ENCODE measurements at places on chromosomes 7 and 10. TPM values are rescaled to one million over a fixed set of nuclear protein-coding genes. Genes with fewer than 3 reads are reported as not detected.
A peak's percentile ranks its signal among the peaks of the same experiment; 100 is the strongest.

The NUPR2 gene
- total RNA-seq: not detected

The HSPA12A gene
- total RNA-seq: 15.9 TPM

The EGFR gene
- total RNA-seq: 21.8 TPM

The WNT8B gene
- total RNA-seq: not detected

The TMEM273 gene
- total RNA-seq: 9.6 TPM

The BAIAP2L1 gene
- 1.2 TPM for total RNA-seq

The DNAJC12 gene
- 4.2 TPM for total RNA-seq

The NUTM2E gene
- not detected for total RNA-seq

The AGAP5 gene
- total RNA-seq: 4.6 TPM

The DYDC2 gene
- total RNA-seq: not detected

The ZNF282 gene
- total RNA-seq: 14.6 TPM

The SFRP4 gene
- 3.8 TPM for total RNA-seq

The SLC26A5 gene
- not detected for total RNA-seq

The PRKCQ gene
- 0.24 TPM for total RNA-seq

The SFTPA1 gene
- 3.7 TPM for total RNA-seq

DNA sequence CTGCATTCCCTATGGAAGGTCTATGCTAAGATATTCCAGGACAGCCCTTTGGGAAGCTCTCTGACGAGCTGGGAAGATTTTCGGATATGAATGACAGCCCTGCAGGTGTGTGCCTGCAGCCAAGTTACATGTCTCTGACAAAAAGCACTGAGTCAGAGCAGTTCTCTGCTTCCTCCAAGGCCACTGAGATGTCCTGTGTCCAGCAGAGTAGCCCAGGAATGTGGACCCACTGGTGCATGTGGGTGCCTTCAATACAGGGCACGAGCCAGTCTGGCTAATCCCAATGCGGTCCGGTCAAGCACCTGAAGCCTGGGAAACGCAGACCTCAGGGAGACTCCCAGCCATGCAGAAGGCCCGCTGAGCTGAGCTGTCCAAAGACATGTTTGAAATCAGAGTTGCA, 565.7 kb downstream of the TCERG1L start:
- DNase-seq: no peak

GRCh38 chr10:85508159-85508558, 858.4 kb downstream of the GRID1 start:
- DNase-seq: no peak

- no peak for DNase-seq
Observed at GRCh38 chr7:15862016-15862780, 175.7 kb upstream of the MEOX2 start.

DNA sequence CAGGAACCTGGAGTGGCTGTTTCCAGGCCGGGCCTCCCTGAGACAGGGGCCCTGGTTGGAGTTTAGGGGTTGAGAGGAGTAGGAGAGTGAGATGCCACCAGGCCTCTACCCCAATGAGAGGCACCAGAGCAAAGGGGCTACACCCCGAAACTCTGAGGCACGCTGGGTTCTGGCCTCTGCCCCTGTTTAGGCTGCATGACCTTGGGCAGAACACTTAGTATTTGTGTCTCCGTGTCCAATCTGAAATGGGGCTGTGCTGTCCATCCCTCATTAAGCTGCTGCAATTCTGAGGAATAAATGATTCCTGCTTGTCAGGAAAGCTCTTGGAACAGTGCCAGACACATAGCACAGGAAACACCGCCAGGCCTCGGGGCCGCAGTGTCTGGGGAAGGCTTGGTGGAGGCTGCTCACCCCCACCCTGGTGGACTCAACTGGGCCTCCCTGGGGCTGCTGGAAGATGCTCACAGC, 40.5 kb upstream of the SAMD8 start:
- no peak for DNase-seq

DNA sequence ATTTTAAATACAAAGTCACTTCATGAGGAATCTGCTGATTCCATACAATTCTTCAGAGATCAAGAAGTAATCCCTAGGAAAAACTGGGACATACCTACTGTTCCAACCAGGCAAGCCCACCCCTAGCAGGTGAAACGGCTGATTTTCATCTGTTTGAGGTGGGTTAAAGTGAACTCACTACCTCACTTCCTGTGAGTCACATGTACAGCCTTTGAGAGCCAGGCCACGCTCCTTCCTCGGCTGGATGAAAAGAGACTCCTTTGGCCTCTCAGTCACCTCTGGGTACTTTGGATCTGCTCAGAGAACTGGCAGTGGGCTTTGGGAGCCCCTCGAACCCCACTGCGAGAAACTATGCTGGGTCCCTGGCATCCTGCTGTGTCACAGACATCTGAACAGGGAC, 68.2 kb downstream of the CHST15 start:
- no peak for DNase-seq

GRCh38 chr10:110420401-110421193, 77.1 kb upstream of the DUSP5 start:
- DNase-seq: no peak

DNA sequence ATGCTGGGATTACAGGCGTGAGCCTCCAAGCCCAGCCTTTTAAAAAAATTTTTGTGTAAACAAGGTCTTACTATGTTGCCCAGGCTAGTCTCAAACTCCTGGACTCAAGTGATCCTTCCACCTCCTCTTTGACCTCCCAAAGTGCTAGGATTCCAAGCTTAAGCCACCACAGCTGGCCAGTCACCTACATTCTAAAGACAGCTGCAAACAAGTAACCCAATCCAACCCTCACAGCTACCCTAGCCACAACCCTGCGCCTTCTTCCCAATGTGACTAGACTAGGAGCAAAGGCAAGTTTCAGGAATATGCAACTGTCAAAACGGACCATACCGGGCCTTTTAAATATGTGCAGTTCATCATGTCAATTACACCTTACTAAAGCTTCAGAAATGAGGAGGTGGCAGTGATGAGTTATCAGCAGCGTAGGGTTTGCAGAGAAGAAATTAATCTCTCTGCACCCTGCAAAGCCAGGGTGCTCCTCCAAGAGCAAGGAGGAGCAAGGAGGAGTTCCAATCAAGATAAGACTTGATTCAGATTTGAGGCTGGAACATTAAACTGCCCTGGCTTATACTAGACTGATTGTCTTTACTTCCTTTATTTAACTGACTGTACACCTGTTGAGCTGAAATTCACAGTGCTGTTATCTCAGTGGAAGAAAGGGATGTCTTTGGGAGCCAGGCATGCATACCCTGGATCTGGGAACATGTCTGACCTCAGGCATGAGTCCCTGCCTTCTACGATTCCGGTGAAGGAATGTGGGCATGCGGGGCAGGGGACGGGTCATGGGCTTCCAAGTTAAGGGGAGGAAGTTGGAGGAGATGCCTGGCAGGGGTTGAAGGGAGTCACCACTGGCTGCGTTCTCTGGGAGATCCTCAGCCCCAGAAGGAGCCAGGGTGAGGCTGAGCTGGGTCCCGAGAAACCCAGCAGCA, 15.5 kb upstream of the TMEM120A start:
- DNase-seq: no peak

- no peak for DNase-seq
Observed at GRCh38 chr10:110852947-110853346, 18.8 kb upstream of the PDCD4 start.

GRCh38 chr10:88047579-88047978, 184.2 kb downstream of the PTEN start:
- no peak for DNase-seq

GRCh38 chr7:101363734-101364374, 1.2 kb downstream of the COL26A1 start:
- DNase-seq: peak; percentile 81

DNA sequence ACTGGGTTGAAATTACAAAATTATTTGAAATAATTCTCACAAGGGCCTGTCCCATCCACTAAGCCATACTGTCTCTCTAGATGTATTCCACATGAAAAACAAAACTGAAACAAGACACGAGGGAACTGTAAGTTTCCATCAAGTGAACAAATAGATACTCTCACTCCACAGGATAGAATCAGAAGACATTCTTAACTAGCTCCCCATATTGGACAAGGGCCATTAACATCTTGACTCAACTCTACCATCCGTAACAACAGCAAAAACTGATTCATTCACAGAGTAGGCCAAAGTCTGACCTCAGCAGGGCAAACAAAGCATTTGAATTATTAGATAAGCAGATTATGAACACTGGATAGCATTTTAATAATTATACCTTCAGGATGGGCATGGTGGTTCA, 29.1 kb downstream of the UBE2H start:
- DNase-seq: no peak

DNA sequence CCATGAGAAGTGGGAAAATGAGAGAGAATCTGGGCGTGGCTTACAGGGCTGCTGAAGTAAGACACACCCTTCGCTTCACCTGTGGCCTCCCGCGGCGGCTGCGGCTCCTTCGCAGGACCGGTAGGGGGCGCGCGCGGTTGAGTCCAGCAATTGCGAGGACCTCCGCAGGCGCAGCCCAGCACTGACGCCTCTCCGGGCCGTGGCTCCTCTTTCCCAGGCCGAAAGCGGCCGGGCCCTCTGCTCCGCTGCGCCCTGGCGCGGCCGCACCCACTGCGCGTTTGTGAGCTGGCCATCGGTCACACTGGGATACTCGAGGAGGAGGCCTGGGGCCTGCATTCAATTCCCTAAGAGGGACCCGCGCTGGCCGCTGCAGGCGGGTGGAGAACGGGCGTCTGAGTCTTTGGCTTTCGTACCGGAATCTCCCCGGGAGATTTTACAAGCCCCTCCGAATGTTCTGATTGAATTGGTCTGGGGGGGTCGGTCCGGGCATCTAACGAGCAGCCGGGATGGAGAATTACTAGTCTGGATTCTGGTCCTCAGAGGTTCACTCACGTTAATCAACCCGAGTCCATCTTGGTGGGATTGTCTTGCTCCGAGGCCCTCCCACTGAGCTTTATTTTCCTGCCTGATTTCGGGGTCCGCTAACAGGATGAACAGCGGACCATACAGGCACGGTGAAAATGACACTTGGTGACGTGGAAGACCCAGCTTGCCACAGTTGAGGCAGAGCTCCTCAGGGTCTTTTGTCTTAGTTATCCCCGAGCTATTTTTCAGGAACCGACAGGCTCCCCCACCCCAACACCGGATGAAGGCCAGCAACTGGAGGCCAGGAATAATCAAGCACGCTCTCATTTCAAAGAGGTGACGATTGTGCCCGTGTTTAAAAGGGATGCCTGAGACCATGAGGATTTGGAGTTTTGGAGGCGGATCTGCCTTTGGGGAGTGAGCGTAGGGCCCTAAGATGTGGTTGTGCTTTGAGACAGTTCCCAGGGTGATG, at the start of gene LRRD1:
Gene LRRD1, minus strand, starts transcription at position 215 of the 997 bp plus-strand sequence. CDS start 13,940 bp downstream, outside the sequence.
- peak; percentile 96 for DNase-seq

DNA sequence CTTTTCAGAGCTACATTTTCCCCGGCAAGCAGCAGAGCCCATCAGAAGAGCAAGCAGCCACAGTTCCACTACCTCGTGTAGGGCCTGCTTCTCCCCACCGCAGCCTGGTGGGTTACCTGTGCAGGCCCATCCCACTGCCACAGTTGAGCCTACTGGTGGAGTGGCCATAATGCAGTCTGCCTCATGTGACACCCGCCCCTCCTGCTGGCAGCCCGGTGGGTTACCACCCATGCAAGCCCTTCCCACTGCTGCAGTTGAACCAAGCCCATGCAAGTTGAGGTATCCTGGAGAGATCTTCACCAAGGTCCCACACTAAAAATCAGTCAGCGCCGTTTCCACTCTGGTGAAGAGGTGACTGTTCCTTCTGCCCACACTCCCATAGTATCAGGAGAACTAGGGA, 32.1 kb upstream of the CNNM1 start:
- no peak for DNase-seq

GRCh38 chr10:5297996-5298395, 66.8 kb upstream of the UCN3 start:
- DNase-seq: no peak

DNA sequence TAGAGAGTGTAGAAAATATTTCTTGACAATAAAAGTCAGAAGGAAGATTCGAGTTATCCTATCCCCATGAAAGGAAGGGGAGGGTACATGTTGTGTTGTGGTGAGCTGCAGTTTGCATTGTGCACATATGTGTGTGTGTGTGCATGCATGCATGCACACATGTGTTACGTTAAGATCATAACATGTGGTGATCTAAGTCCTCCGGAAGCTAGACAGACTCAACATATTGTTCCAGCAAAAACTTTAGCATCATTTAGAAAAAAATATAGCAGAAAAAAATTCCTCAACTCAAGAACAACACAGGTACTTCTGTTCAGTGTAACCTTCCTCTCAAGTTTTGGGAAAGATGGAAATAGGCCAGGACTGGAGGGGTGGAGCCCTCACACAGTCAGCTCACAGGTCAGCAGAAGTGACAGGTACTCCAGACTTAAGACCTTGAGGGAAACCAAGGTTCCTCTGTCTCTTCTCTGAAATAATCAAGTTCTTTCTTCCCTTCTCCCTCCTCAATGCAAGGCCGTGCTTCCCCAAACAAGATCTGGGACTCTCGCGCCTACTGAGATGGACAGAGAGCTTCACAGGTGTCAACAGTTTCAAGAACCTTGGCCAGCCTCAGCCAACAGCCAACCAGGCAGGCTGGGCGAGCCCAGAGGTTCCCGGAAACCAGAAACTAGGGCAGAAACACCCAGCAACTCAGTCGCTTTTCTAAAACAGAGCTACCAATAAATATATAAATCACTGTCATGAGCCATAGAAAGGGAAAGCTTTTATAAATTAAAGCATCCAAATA, 205.2 kb downstream of the FAM107B start:
- no peak for DNase-seq

DNA sequence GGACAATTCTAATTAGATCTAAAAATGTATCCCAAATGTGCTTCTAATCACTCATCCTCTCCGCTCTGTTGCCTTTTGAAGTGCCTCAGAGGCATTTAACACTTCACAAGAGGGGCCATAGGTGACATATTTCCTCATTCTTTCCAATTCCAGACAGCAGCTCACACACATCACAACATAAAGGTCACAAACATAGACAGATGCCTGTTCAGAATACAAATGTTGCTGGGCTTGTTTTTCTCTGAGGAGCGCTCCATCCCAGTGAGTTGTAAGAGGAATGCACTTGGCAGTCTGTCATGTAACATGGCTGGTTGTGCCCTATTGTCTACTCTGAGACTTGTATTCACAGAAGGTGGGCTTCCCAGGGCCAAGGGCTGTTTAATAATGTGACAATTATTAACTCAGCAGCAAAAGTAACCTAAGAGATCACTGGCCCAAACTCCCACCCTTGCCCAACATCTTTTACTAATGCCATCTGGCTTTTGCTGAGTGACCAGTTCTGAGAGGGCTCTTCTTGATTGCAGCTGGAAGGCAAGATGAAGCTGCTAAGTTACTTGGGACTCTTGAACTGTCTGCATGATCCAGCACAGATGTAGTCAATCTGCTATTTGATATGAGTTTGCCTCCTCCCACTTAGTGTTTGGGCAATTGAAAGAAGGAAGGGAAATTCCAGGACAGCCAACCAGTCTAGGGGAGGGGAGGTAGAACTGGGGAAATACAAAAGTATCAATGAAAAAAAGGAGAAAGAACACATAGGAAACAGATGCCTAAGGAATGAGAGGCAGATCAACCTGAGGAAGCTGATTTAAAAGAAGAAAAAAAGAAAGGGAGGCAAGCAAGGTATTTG, 13.6 kb downstream of the PON2 start:
- DNase-seq: no peak

- peak; percentile 57 for DNase-seq
Observed at GRCh38 chr7:65216469-65216868, 157.2 kb upstream of the ZNF92 start.

All from right cardiac atrium (tissue), 5 donors.